ENCODE measurements at places on chromosomes 3 and 15.

DNA sequence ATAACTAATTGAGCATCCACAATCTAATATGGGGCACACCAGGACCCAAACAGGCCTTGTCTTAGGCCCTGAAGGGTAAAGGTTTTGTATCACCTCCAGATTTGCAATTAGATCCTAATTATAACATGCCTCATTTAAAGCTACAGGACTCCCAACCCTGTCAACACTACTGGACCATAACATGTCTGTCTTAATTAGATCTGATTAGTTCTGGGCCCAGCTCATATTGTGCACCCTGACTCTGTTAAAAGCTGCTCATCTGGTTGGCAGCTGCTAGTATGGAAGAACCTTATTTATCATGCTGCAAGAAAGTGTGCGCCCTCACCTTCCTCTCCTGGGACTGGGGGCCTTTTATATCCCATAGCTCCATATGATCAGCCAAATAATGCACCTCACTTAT, 457.8 kb downstream of the ROBO1 start:
- DNase-seq, result no peak

- DNase-seq, result no peak
These were observed 42.1 kb upstream of the FOXP1 start for GRCh38 chr3:71625676-71626075.

DNA sequence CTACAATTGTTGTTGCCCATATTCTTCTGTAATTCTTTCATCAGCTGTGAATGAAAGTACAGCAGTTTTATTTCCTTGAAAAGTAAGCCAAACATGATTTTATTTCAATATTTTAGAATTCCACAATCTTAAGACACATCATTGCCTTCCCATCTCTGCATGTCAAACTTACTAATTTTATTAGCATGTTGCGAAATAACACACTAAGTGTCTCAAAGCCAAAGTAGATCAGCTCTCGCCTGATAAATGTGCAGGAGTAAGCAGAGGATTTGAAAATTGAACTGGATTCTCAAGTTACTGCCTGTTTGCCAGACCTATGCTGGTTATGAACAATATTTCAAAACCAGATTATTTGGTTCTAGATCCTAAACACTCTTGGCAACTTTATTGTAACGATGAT, 25.7 kb downstream of the TGFBR2 start:
- DNase-seq, result no peak

DNA sequence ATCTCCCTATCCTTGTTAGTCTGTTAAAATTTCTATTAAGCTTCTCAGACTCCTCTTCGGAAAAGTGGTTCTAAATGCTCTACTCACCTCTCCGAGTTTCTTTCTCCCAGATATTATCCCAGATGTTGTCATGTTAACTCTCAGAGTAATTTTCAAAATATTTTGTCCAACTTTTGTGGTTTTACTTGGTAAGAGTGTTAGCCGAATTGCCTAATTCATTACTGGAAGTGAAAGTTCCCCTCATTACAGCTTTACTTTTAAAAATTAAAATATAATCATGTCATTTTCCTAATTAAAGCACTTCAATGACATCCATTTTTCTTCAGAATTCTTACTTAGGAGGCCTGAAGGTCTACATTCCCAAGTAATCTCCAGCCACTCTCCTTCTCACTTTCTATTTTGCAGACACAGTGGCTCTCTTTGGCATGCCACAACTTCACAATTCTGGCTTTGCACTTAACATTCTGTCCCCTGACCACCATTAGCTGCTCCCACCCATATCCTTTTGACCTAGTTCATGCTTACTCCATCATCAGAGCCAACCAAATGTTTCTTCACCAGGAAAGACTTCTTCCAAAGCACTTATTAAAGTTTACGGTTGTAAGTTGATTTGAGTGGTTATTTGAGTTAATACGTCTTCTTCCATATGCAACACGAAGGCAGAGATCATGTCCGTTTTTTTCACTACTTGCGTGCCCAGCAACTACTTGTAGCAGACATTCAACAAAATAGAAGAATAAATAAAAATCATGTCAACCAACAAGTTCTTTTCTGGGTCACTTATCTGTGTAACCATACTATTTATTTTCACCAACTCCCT, 10.2 kb upstream of the TIPARP start:
- no peak for DNase-seq

- DNase-seq, result no peak
These were observed 197.2 kb downstream of the BCHE start for GRCh38 chr3:165640031-165640430.

DNA sequence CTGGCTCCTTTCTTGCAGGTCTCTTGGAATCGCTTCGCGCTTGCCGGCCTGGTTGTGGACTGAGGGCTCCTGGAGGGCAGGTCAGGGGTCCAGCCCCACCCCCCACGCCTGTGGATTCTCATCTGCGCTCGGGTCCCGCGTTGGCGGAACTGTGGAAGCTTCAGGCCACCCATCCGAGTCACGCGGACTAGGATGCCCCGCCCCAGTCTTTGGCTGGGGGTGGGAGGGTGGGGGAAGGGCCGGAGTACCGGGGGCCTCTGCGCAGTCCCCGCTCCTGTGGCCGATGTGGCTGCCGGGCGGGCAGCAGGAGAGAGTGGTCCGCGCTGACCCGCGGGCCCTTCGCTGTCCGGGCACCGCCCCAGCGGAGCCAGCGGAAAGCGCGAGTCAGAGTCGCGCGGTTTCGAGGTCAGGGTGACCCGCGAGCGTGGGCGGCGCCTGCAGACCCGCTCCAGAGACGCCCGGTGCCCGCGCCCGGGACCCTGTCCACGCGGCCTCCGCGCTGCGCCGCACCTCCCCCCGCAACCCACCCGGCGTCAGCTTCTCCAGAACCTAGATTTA, 114.2 kb downstream of the KLF13 start:
- DNase-seq, result no peak

GRCh38 chr3:176905331-176905730, 292.0 kb downstream of the TBL1XR1 start:
- DNase-seq, result no peak

GRCh38 chr3:98741121-98741716, 21.9 kb upstream of the ST3GAL6 start:
- no peak for DNase-seq

- no peak for DNase-seq
These were observed 50.3 kb upstream of the SEC13 start for GRCh38 chr3:10371167-10371566.

- DNase-seq, result peak; percentile 57
These were observed 162.9 kb downstream of the CHSY1 start for GRCh38 chr15:101088788-101089578.

DNA sequence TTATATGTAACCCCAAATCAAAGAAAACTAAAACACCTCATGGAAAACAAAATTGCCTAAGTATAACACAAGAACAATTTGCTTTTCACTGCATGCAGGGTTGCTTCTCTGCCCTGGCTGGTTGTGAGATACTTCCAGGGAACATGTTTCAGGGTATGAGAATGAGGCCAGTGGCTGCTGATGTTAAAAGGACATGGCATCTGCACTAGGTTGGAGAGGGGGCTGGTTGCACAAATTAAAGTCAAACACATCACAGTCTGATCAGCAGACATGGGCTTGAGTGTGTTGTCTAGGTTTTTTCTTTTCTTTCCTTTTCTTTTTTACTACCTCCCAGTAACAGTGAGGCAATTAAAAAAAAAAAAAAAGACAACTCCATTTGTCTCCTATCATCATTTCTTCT, 374.9 kb downstream of the MCTP2 start:
- DNase-seq, result no peak

DNA sequence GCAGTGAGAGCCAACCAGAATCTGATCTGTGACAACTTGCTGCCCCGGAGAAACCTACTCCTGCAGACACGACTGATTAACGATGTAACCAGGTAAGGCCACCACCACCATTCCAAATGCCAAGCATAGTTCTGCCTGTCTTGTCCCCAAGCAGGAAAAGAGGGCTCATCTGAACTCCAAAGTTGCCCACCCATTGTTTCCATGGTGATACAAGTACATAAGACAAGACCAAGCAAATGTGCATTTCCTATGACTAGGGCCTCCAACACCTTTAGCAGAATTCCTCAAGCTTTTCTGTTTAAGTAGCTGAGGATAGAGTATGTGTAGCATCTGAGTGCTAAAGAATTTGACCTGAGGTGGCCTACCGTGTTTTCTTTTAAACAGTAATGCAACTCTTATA, 290.7 kb downstream of the RYR3 start:
- DNase-seq, result no peak

- no peak for DNase-seq
These were observed 157.9 kb downstream of the MEX3B start for GRCh38 chr15:81887912-81888311.

GRCh38 chr15:75720787-75721479, 8.3 kb upstream of the CSPG4 start:
- peak; percentile 85 for DNase-seq

- no peak for DNase-seq
These were observed 394.7 kb downstream of the FGF12 start for GRCh38 chr3:192332386-192333291.

Data from NCI-H345 (cell line).